GM19239 (cell line): ENCODE measurements at places on chromosomes 2 and 18.

DNA sequence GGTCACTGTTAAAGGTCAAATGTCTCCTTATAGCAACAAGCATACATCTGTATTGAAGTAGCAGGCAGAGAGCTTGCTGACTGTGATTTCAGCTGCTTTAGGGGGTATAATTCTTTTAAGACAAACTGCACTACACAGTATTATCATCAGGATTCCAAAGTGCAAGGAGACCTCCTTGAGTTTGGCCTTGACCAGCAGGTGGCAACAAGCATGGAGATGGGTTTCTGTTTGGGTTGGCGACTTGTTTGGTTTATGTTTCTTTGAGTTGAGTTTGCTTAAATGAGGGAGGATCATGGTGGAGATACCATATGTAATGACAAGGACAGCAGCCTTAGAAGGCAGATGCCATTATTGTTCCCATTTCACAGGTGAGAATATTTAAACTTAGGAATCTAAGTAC lies 681.0 kb upstream of the ID2 start:
- DNase-seq: no peak

DNA sequence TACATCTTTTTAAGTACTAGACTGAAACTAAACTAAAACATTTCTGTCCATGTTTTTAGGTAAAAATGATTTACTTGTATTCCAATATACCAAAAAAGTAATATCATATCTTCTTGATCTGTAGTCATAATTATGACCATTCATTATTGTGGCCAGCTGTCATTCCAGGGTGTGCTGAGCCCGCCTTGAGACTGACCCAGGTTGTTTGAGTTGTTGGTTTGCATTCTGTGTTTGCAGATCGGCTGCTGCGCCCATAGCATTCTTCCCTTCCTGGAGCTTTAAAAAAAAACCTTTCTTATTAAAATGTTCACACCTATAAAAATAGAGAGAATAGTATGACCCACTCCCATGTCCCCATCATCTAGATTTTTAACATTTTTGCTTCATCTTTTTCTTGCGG lies 101.9 kb downstream of the PRKCE start:
- no peak for DNase-seq

DNA sequence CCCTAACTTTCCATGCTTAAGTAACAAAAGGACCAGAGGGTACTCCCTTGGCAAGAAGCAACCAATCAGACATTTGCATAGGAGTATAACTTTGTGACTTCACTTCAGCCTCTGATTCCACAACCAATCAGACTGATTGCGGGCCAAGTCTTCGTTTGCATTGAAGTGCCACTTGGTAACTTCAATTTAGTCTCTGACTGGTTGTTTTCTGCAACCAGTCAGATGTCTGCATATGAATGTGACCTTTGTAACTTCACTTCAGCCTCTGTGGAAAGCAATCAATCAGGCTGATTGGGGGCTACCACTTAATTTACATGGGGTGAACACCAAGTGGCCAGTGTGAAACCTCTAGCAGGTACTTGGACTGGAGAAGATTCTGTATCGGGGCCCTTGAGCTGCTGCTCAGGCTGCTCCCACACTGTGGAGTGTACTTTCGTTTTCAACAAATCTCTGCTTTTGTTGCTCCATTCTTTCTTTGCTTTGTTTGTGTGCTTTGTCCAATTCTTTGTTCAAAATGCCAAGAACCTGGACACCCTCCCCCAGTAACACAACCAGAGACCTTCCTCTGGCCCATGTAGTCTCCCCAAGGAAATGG lies 241.5 kb downstream of the ACKR3 start:
- no peak for DNase-seq

GRCh38 chr2:121245913-121246312 lies 39.1 kb downstream of the TFCP2L1 start:
- no peak for DNase-seq

DNA sequence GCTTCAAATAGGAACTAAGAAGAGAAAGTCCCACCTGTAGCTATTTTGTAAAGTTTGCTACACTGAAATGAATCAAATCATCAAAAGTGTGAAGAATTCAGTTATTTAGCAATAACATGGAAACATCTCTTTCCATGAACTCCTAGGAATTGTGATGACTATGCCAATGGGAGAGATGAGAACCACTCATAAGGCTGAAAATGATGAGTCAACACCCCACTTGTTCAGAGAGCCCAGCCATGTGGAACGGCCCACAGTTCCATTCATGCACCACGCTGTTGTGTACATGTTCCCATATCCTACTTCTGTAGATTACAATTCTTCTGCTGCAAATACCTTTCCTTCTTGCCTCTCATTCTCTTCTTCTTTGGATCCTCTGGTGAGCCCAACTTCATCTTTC lies 645.5 kb upstream of the ID2 start:
- no peak for DNase-seq

GRCh38 chr2:58558881-58559280 lies 317.8 kb upstream of the FANCL start:
- no peak for DNase-seq

GRCh38 chr18:23502516-23503037 lies 734 bp upstream of the RMC1 start:
- no peak for DNase-seq

DNA sequence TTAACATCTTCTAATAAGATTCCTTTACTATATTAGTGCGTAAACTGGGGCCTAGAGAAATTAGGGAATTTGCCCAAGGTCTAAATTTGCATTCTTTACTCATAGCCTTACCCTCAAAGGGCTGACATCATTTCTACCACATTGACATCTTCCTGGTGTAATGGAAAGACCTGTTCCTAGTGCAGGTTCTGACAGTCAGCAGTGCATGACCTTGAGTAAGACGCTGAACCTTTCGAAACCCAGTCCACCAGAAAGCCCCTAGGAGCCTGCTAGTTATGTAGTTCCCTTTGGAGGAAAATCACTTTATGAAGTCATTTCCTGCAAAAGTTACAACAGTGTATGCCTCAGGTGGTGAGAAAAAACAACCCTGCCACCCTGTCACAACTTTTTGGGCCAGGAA lies 388.3 kb downstream of the TNS1 start:
- DNase-seq: no peak

DNA sequence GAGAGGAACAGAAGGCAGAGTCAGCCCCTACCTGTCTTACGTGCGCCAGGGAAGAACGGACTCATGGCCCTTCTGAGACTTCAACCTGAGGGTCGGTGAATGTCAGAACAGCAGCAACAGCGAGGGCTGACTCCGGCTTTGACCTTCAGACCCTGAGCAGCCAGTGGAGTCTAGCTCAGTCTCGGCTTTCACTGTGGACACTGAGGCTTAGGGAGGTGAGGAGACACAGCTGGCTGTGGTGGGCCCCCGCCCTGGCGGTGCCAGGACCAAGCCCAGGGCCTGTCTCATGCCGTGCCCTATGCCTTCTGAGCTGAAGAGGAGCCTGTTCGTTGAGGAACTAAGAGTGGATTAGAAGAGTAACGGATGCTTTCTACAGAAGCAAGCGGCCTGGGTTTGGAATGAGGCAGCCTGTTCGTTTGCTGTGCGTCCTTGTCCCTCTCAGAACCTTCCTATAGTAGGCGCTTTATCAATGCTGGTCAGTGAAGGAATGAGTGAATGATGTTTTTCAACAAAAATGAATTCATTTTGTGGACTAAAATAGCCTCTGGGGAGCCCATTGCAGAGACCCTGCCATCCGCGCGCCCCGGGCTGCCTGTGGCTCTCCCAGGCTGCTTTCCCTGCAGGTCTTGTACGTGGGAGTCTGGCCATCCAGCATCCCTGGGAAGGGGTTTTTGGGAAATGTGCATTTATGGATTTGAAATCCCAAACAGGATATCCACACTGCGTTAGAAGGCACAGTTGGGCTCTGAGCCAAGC lies 38.9 kb downstream of the ASB1 start:
- no peak for DNase-seq

GRCh38 chr2:219510512-219511135 lies 3.7 kb upstream of the ASIC4 start:
- no peak for DNase-seq

DNA sequence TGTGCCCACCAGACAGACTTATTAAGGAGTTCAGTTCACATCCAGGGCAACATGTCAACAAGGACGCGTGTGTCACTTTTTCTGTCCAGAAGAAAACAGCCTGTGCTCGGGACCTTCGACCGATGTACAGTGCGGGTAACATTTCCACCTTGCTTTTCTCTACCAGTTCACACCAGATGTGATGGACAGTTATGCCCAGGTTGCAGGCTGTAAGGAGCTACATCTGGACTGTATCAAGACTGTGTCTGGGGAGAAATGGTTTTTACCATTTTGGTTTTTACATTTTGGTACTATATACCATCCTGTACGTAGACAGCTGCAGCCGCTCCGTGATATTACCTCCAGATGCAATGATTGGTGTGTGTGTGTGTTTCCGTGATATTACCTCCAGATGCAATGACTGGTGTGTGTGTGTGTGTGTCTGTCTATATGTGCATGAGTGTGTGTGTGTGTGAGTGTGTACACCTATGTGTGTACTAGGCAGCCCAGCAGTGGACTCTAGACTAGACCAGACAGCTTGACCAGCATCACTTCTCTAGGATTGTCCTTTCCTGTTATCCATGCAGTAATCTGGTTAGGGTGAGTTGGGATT lies 118.0 kb downstream of the COL6A3 start:
- no peak for DNase-seq

DNA sequence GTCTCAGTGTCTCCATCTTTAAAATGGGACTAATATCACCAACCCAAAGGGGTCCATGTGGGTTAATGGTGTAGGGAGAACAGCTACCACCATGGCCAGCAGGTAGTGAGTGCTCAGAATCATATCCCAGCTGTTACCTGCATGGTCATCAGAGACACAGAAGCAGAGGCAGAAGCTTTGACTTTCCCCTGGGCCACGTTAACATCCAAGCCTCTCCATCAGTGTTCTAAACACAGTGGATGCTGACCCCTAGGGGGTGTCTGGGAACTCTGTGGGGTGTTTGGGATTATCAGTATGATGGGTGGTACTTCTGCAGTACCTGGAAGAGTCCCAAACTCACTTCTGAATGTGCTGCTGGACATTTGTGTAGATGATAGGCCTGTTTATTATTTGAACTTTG lies 93.6 kb downstream of the GYPC start:
- DNase-seq: no peak

GRCh38 chr2:37919631-37920032 lies 5.5 kb upstream of the RMDN2 start:
- DNase-seq: no peak

DNA sequence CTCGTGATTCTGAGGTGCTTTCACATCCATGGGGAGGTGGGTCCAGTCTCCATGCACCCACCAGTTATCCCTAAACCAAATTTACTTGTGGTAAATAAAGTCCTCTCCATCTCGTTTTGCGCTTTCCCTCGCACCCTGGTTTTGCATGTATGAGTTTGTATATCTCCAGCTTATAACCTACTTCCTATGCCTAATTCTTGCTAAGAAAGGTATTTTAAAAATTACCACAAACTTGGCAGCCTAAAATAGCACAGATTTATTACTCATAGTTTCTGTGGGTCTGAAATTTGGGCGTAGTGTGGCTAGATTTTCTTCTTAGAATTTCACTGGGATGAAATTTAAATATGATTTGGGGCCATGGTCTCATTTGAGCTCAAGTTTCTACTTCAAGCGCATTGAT lies 511.5 kb downstream of the NYAP2 start:
- no peak for DNase-seq

DNA sequence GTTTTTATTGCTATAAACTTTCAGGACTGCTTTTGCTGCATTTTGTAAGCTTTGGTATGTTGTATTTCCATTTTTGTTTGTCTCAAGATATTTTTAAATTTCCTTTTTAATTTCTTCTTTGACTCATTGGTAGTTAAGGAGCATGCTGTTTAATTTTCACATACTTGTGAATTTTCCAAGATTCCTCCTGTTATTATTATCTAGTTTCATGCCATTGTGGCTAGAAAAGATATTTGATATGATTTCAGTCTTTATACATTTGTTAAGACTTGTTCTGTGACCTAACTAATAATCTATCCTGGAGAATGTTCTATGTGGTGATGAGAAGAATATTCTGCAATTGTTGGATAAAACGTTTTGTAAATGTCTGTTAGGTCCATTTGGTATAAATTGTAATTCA lies 62.1 kb downstream of the NUP35 start:
- DNase-seq: no peak

GRCh38 chr18:64019922-64020756 lies 50.3 kb downstream of the SERPINB8 start:
- no peak for DNase-seq

DNA sequence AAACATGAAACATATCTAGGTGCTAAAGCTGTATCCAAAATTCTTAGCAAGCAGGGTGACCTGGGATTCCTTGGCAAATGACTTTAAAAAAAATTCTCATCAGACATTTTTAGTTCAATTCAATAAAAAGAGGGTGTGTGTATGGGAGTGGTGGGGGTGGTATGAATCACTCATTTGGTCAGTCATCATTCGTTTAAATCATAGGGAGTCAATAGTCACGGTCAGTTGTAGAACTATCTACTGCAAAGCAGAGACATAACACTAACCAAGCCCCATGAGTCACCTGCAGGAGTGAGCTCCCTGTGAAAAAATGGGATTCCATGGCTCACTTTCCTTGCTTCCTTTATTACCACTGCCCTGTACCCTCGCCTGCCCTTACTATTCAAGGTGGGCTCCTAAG lies 380.6 kb upstream of the TCF4 start:
- no peak for DNase-seq

DNA sequence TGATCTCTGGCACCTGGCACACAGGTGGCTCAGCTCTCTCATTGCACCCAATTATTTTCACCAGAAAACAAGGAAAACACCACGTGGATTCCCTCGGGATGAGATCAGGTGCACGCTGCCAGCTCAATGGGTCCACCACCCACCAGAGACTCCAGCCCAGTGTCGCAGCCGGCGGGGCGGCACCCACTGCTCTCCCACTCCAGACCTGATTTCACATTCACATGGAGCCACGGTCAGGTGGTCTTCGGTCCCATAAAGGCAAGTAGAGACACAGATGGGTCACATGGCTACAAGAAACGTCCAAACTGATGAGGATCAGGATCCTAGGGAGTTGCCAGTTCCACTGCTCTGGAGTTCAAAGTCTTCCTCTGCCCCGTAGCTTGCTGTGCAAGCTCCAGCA lies 217.6 kb downstream of the ANKRD30B start:
- DNase-seq: no peak

GRCh38 chr2:25887624-25888242 lies 9.4 kb upstream of the ASXL2 start:
- no peak for DNase-seq

- no peak for DNase-seq
Measured at GRCh38 chr2:43041661-43042360, 184.6 kb downstream of the ZFP36L2 start.

GRCh38 chr2:143426296-143426695 lies 297.1 kb downstream of the ARHGAP15 start:
- no peak for DNase-seq

GRCh38 chr2:201880579-201880978 lies 74.2 kb downstream of the CDK15 start:
- DNase-seq: no peak

- DNase-seq: no peak
Measured at GRCh38 chr2:62920070-62920469, 130.6 kb upstream of the OTX1 start.

DNA sequence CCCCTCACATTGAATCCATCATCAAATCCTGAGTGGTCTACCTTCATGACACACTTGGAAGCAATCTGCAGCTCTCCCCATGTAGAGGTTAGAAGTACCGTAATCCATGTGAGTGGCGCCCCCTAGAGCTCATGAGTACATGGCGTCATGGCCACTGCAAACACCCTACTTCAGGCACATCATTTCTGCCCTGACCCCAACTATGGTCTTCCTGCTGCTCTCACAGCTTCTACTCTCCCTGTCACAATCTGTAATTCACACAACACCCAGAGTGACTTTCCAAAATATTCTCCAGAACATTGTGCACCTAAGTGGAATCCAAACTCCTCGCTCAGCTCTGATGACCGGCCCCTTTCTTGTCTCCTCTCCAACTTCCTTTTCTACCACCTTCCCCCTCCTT lies 141.9 kb downstream of the ANKRD44 start:
- DNase-seq: peak; percentile 63

- no peak for DNase-seq
Measured at GRCh38 chr2:95165030-95165370, 609 bp upstream of the ZNF2 start.
